Fibroblast of the aortic adventitia (primary cell): ENCODE measurements at places on chromosomes 7 and 10.

GRCh38 chr10:96720422-96721206 lies at the start of gene PIK3AP1:
Gene PIK3AP1, minus strand, starts transcription at chr10:96720514. Its CDS starts 120 bp downstream, at chr10:96720394.
- no peak for DNase-seq

- no peak for DNase-seq
These were observed 214.6 kb downstream of the KIF20B start for GRCh38 chr10:89915968-89916367.

- DNase-seq = no peak
These were observed 169.6 kb downstream of the DIP2C start for GRCh38 chr10:519716-520401.

- no peak for DNase-seq
These were observed 36.7 kb downstream of the PTPRN2 start for GRCh38 chr7:158550886-158551452.

DNA sequence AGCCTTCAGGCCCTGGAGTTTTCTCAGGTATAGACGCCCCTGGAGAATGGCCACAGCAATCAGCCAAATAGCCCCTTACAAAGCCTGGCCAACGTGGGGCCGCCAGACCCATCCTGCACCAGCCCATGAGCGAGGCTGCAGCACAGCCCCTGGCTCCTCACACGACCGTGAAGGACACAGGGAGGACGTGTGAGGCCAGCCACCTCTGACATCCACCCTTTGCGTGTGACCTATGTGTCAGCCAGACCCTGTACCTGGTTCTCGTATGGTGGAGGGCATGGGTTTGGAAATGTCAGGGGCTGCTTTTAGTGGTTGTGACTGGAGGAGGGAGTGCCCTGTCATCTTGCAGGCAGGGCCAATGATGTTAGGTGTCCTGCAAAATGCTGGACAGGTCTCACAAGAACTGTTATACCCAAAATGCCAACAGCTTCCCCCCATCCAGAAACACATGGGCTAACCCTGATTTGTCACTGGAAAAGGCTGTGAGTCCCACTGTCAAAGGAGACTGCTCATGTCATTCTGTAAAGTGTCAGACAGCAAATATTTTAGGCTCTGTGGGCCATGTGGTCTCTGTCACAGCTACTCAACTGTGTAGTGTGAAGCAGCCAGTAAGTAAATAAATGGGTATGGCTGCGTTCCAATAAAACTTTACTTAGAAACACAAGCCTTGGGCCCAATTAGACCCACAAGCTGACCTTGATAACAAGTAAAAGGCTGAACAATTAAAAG lies 30.0 kb downstream of the NOD1 start:
- DNase-seq = no peak

- DNase-seq = no peak
These were observed 422.5 kb downstream of the HTR7 start for GRCh38 chr10:90435296-90435695.

GRCh38 chr7:54778696-54779540 lies 19.9 kb upstream of the SEC61G start:
- DNase-seq = no peak

DNA sequence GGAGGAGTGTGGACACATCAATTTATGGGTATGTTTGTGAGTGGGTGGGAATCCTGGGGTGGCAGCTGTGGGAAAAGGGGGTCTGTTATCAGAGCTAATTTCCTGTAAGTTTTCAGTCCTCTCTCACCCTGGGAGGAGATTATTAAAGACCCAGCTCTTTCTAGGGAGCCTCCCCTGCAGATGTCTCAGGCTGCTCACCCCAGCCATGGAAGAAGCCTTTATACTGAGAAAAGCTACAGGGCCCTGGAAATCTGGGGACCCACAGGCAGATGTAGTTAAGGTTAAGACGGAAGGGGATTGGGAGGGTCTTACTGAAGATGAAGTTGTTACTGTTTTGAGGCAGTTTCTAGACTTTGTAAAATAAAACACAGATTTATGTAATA lies 4.6 kb downstream of the ZNF680 start:
- no peak for DNase-seq

DNA sequence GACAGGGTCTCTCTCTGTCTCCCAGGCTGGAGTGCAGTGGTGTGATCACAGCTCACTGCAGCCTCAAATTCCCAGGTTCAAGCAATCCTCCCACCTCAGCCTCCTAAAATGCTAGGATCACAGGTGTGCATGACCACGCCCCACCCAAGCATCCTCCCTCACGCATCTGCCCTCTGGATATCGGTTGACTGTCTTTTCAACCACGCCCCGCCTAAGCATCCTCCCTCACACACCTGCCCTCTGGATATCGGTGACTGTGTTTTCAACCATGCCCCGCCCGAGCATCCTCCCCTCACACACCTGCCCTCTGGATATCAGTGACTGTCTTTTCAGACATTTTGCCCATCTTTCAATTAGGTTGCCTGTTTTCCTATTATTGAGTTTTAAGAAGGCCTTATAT lies 140.5 kb downstream of the MAD1L1 start:
- DNase-seq = no peak

GRCh38 chr7:26664274-26664673 lies 200.1 kb downstream of the SKAP2 start:
- no peak for DNase-seq

DNA sequence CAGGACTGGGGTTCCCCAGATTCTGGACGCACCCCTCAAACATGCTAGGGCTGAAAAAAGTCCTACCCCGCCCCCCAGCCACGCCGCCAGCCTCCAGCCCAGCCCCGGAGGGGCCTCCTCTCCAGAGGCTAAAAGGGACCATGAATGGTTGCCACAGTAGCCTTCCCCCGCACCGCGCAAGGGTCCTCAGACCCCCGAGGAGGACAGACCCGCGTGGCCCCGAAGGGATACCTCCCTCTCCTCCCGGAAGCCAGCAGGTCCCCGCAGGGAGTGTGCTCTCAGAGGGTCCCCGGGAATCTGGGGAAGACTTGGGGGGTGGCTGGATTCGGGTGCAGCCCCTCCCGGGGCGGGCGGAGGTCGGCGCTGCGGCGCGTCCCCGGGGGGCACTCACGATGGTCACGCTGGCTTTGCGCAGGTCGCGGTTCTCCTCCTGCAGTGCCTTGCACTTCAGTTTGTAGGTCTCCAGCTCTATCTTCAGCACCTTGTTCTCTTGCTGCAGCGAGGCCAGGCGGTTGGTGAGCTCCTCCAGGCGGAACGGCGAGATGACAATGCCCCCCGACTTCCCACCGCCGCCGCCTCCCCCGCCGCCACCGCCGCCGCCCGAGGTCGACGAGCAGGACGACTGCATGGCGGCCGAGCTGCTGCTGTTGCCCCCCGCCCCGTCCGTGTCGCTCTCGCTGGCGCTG lies 482 bp downstream of the CCDC6 start:
- no peak for DNase-seq

- DNase-seq = no peak
These were observed 75.9 kb upstream of the SLF2 start for GRCh38 chr10:100836891-100837290.

- peak; percentile 55 for DNase-seq
These were observed 23.7 kb downstream of the NMT2 start for GRCh38 chr10:15144788-15145187.

DNA sequence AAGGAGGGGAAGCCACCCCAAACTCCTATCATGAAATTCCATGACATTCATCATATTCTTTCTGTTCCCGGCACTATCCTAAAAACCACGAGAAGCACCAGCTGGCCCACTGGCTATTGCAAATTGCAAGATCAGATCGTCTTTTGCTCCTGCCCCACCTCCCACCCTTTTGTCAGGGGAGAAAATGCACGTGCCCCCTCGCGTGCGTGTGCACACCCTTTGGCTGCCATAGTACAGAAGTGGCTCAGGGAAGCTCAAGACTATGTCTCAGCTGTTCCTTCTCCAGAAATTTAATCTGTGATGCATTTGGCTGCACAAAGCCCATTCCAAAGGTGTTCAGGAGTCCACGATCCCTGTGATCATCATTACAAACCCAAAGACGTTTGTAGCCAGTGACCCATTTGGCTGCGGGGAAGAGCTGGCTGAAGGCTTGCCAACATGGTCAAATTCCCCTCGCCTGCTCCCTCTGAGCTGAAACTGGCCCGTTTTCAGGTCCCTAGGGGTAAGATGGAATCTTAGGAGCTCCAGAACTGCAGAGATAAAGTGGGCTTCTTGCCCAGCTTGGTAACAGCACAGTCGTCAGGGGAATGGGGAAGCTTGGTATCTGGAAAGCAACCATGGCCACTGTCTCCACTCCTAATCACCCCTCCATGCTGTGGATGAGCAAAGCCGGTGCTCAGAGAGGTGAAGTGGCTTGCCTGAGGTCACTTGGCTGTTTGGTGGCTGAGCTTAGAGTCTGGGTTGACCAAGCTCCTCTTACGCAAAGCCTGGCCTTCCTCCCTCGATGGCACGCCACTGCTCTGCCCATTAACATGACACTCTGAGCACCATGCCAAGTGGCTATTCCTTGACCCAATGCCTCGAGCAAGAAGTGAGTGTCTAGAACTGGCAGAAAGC lies 155.4 kb downstream of the NEURL1 start:
- DNase-seq = peak; percentile 98

DNA sequence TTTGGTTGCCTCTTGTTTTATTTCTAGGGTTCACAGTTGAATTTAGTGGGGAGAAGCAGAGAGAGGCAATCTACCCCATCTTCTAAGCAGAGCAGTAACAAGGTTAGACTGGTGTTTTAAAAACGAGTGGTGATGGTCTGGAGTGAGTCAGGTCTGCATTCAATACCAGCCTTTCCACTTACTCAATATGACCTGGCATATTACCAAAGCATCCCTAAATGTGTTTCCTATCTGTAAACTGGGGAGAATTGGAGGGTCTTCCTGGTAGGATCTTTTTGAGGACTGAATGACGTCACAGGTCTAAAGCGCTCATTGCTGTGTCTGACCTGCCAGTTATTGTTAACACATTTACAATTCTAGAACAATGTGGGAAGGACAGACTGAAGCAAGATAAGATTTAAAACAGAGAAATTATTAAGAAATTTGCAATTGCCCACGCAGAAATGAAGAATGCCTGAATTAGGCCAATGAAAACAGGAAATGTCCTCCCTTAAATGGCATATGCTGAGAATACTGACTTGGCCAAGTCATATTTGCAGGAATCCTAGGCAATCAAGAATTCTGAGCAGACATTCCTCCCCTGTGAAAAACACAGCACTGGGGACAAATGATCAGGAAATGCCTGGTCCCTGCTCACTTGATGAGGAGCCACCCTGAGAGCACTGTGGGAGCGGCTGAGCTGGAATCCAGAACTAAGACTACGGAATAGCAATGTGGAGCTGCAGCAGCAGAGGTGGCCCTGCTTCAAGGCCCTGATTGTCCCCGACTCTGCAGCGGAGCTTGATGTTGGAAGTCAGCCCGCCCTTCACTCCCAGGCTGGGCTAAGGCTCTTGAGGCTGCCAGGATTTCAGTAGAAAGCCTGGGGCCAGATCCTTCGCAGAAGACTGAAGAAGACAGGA lies 184.5 kb upstream of the CXCL12 start:
- peak; percentile 97 for DNase-seq

GRCh38 chr10:122637376-122637775 lies 62.3 kb downstream of the C10orf120 start:
- no peak for DNase-seq

DNA sequence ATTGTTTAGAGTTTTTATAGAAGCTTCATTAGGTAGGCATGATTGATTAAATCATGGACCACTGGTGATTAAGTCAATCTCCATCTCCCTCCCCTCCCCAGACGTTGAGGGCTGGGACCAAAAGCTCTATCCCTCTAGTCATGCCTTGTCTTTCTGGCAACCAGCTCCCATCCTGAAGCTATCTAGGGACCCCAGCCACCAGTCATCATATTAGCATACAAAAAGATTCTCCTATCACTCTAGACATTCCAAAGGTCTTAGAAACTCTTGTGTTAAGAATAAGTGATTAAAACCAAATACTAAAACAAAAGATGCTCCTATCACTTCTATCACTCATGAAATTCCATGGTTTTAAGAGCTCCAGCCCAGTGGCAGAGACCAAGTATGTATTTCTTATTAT lies 178.2 kb downstream of the RAPGEF5 start:
- DNase-seq = no peak

- DNase-seq = no peak
These were observed 33.1 kb upstream of the TMEM26 start for GRCh38 chr10:61486251-61486650.

- no peak for DNase-seq
These were observed 1.9 kb upstream of the GPR146 start for GRCh38 chr7:1042492-1042833.

- DNase-seq = no peak
These were observed 163.1 kb downstream of the UBE2H start for GRCh38 chr7:129789652-129790051.

DNA sequence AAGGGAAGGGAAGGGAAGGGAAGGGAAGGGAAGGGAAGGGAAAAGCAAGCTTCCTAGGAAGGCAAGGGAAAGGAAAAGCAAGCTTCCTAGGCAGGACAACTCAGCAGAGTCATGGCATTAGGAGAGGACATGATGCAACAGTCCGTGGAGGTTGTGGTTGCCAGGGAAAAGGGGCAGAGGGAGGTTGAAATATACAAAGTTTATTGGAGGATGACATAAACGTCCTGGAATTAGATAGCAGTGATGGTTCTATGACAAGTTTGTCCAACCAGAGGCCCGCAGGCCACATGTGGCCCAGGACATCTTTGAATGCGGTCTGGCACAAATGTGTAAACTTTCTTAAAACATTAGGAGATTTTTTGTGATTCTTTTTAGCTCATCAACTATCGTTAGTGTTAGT lies 59.8 kb upstream of the OPN4 start:
- DNase-seq = peak; percentile 27

GRCh38 chr7:152887778-152888177 lies 128.2 kb downstream of the ACTR3B start:
- DNase-seq = no peak

GRCh38 chr7:1675036-1675671 lies 5.1 kb downstream of the ELFN1 start:
- DNase-seq = no peak

- no peak for DNase-seq
These were observed 14.0 kb downstream of the SLC29A4 start for GRCh38 chr7:5296611-5297226.

DNA sequence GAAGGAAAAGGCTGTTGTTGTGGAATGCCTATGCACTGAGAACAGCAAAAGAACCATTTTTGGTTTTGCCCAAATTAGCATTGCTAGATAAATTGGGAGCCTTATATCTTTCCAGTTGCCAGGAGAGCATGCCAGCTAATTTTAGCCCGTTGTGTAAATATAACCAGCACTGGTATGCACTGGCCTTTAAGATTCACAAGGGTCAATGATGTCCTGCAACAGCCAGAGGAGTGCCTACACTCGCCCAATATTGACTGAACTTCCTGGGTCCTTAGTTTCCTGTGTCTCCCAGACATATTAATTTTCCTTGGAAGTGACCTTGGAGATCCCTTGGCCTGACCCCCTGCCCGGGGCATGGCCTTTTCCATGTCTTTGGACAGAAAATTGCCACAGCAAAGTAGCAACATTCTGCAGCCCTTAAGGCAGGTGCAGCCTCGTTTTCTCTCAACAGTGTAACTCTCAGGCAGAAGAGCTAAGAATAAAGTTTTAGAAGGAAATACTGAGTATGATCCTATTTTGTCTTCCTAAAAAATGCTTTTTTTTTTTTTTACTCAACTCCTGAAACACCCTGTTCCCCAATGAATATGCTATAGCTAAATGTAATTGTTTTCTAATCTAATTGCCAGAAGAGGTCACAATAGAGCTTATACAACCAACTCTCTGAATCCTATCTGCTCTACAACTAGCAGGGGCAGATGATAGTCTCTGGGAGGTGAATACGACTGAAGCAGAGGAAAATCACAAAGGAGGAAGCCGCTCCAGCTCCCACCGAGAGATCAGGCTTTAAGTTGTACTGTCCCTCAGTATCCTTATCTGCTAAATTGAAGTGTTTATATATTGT lies 131.9 kb upstream of the PCGF5 start:
- DNase-seq = peak; percentile 27

- DNase-seq = no peak
These were observed 65.0 kb upstream of the PFKP start for GRCh38 chr10:3002304-3002703.
